CD4-positive, alpha-beta T cell treated with Interleukin-15 for 4 hours (primary cell): ENCODE measurements at places on chromosomes 16 and 17.

- no peak for DNase-seq
Observed at GRCh38 chr17:2067048-2067561, 12.2 kb downstream of the HIC1 start.

DNA sequence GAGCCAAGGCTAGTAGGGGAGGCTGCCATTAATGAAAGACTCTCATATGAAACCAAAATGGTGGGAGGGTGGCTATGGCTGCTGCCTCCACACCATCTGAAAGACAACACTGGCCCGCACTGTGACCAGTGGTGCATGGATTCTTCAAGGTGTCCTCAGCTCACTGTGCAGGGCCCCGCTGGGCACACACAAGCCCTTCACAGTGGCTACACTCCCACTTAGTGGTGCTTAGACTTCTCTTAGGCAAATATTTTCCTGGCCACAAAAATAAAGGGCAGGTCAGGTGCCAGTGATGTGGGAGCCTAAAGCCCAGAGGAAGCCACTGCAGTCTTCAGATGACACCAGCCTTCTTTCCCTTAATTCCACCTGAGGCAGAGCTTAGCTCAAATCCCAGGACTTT, 38.1 kb upstream of the IRX3 start:
- no peak for DNase-seq

- no peak for DNase-seq
Observed at GRCh38 chr17:75777296-75777922, 7.2 kb upstream of the UNK start.

GRCh38 chr16:82116535-82116934, 53.5 kb downstream of the MPHOSPH6 start:
- DNase-seq, result no peak

DNA sequence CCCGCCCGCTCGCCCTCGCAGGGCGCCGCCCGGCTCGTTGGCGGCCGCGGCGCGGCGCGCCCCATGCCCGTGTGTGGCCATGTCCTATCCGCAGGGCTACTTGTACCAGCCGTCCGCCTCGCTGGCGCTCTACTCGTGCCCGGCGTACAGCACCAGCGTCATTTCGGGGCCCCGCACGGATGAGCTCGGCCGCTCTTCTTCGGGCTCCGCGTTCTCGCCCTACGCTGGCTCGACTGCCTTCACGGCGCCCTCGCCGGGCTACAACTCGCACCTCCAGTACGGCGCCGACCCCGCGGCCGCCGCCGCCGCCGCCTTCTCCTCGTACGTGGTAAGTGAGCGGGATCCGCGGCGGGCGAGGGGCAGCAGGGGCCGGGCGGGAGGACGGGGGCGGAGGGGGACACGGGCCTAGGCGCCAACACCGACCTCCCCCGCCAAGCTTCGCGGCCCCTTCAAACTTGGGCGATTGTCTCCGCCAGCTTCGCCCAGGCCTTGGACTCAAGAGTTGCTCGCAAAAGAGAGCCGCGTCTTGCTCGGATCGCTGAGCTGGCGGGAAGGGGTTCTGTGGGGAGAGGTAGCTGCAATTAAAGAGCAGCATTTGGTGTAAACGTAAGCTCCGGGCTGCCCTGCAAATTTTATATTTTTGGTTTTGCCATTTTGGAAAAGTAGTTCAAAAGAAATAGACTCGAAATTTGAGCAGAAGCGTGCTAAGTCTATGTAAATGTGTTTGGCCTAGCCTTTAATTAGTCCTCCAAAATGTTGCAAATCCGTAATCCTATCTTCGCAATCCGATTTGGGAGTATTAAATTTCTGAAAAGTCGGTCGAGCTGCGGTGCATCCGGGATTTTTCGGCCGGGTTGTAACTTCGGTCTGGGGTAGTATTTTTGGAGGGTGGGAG, 702 bp downstream of the IRX5 start:
- no peak for DNase-seq

GRCh38 chr17:7856011-7856810, 1.1 kb downstream of the NAA38 start:
- no peak for DNase-seq

DNA sequence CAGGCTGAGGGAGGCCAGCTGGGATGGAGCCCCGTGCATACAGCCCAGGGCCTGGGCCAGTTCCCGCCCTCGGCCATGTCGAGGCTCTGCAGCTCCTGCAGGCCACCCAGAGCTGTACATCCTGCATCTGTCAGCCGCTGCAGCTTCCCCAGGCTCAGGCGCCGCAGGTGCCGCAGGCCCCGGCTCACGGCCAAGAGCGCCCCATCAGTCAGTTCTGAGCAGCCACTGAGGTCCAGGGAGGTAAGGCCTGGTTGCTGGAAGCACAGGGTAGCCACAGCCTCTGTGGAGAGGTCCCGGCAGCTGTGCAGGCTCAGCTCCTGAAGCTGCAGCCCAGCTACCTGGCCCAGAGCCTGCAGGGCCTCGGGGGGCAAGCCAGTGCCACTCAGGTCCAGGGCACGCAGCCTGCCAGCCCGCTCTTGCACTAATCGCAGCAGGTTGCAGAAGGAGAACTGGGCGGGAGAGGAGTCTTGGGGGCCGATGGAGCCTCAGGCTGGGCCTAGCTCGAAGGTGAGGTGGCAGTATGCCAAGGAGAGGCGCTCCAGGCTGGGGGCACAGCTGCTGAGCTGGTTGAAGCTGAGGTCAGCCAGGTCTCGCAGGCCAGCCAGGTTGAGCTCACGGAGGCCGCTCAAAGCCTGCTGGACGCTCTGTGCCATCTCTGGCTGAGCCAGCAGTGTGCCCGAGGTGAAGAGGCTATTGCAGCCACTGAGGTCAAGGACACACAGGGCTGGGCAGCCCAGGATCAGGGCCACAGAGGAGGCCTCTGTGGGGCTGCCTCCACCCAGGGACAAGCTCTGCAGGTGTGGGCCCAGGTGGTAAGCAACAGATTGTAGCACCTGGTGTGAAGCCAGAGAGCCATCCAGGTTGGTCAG, 11.4 kb downstream of the ELMO3 start:
- no peak for DNase-seq

GRCh38 chr17:35733366-35733765, 1.9 kb downstream of the RASL10B start:
- no peak for DNase-seq

DNA sequence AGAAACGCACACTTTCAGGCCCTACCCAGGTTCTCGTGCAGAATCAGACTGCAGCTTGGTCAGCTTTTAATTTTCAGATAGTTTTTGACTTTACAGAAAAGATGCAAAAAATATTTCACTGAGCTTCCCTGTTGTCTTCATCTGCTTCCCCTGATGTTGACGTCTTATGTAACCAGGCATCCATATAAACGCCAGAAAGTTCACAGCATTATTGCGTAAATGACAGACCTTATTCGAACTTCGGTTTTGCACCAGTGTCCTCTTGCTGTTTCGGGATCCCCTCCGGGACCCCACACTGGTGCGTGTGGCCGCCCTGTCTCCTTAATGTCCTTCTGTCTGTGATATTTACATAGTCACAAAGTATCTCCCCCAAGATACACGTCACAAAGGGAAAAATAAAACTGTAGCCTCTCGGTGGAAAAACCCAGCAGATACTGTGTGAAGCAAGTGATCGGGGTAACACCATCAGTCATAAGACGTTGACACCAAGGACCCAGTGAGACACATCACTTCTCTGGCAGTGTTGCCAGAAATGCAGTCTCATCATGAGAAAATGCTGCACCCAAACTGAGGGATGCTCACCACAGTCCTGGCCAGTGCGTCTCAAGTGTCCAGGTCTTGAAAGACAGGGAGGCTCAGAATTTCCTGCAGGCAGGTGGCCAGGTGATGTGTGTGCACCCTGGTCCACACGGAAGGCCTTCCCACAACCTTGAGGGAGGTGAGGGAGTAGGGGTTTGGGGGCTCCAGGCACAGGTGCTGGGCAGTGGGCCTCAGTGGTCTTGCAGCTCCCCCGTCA, 4.3 kb downstream of the BANP start:
- no peak for DNase-seq

DNA sequence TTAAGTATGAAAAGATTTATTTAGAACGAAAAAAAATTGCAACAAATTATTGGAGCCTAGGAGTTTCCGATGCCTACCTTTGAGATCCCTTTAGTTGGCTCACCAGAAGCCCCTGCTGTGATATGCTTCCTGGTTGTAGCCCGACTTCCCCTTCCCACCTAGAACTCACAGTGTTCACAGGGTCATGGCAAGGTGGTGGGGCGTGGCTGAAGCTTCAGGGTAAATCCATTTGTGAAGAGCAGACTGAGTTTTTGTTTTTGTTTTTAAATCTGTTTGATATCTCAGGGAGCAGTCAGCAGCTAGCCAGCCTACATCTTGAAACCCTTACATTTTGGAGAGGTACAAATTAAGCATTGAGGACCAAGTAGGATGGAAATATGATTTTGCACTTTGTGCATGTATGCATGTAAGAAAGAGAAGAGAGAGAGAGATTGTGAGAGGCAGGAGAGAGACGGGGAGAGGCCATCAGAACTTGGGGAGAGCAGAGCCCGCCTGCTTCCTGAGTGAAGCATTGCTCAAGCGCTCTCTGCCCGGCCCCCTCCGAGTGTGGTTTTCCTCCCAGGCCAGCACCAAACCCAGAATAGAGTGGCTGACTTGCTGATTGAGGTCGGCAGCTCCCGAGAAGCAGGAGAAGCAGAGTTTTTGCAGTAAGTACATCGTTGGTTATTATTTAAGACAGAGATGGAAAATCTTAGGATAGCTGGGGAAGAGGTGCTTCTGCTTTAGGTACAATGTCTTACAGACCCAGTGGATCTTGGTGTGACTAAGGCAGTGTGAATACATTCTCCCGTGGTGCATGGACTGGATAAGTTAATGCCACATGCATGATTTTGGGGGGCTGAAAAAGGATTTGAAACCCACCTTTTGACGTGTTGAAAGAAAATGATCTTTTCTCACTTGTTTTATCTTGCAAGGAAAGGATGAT, 64.2 kb downstream of the SPECC1 start:
- DNase-seq, result peak; percentile 32

DNA sequence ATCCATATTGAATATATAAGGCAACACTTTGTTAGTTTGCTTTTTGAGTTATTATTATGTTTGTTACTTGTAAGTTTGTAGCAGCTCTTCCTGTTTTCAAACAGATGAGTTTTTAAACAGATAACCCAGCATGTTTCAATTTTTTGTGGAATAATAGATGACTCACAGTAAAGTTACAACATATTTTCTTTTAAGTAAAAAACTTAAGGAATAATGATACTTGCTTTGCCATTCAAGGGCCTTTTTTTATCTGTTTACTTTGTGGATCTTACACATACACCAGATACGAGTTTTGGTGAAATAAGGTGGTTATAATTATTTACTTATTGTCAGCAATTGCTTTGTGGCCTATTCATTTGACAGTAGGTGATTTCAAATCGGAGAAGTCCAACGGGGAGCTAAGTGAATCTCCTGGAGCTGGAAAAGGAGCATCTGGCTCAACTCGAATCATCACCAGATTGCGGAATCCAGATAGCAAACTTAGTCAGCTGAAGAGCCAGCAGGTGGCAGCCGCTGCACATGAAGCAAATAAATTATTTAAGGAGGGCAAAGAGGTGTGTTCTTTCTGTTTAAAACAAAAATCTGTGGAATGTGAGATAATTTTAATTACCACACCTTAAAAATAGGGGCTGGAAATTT, 66.3 kb downstream of the BPTF start:
- no peak for DNase-seq

DNA sequence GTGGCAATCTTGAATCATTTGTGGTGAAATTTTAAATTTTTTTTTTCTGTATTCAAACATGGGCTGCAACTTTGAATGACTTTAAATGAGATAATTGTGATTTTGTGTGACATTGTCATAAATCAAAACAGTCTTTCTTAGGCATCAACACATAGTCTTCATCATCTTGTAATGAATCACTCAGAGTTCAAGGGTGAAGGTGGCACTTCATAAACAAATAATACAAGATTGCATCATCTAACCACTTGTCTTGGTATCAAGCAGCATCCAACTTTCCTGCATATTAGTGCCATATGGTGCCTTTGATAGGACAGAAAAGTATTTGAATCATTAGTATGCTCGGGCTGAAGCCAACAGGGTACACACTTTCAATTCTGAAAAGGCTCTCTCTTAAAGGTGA, 392.4 kb upstream of the GOT2 start:
- no peak for DNase-seq

GRCh38 chr16:49464877-49465504, 91.4 kb downstream of the C16orf78 start:
- DNase-seq, result no peak

GRCh38 chr16:53785044-53785443, 81.1 kb downstream of the FTO start:
- DNase-seq, result no peak

GRCh38 chr17:47837401-47838039, 3.6 kb downstream of the SCRN2 start:
- DNase-seq, result no peak
